GM23338 (cell line): ENCODE measurements at places on chromosomes 11 and 22. TPM values are rescaled to one million over a fixed set of nuclear protein-coding genes. Genes with fewer than 3 reads are reported as not detected.

- peak; percentile 92 for DNase-seq
Observed at GRCh38 chr11:47847892-47848699, at the start of gene NUP160. TSS of gene NUP160 (minus strand) at chr11:47848350. CDS start at chr11:47848318, 32 bp downstream.

DNA sequence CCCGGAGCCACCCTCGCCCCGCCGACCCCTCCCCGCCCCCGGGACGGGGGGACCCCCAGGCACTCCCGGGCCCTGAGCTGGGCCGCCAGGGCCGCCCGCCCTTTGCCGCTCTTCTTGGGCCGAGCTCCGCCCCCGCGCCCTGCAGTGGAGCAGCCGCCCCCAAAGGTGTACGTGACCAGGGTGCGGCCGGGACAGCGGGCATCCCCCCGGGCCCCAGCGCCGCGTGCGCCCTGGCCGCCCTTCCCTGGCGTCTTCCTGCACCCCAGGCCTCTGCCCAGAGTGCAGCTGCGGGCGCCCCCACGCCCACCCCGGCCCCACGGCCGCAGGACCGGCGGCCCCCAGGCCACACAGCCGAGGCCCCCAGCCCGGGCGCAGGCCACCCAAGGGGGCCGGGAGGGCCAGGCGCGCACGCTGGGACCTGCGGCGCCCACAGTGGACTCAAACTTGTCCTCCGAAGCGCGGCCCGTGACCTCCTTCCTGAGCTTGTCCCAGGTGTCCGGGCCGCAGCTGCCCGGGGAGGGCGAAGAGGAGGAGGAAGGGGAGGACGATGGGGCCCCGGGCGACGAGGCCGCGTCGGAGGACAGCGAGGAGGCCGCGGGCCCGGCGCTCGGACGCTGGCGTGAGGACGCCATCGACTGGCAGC is 7.4 kb downstream of the B4GALNT4 start:
- DNase-seq: no peak

GRCh38 chr11:19403196-19403895 is 162.6 kb upstream of the E2F8 start:
- DNase-seq: no peak

- DNase-seq: no peak
Observed at GRCh38 chr22:47419239-47419638, 656.8 kb downstream of the TBC1D22A start.

MTCH2 gene
- total RNA-seq: 90.9 and 92.0 TPM in 2 replicates

CDK2AP2 gene
- 39.8 and 48.6 TPM in 2 replicates for total RNA-seq
